ENCODE measurements at places on chromosomes 3 and 15.

- DNase-seq = peak; percentile 13
These were observed 385.1 kb downstream of the LPP start for GRCh38 chr3:188539037-188539436.

- peak; percentile 68 for DNase-seq
These were observed 134.7 kb downstream of the P3H2 start for GRCh38 chr3:189985948-189986347.

DNA sequence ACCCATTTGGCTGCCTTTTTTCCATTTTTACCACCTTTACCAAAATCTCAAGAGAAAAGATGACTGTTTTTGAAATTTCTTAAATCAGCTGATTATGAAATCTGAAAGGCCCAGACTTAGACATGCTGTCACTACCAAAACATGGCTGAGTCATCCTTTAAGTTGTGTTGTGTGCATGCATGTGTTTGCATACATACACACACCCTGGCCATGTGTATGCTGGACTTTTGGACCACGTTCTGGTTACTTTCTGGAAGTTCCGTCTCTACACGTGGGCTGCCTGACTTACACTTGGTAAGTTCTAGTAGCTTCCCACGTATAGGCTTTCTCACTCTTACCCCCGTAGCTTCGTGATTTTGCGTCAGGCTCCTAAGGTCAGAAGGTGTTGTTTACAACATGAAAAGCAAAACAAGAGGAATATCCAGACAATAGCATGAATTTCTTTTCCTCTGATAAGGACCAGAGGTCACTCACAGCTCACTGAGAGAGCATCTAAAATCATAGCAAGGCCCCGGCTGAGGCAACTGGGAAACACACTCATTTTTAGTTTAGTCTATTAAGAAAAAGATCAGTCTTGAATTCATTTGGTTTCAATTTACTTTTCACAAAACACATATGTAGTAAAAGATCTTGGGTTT, 62.4 kb downstream of the COL8A1 start:
- DNase-seq = peak; percentile 54

- peak; percentile 74 for DNase-seq
These were observed 556 bp downstream of the CRYBG3 start for GRCh38 chr3:97822359-97822775.

GRCh38 chr15:60017538-60018520, 13.7 kb downstream of the FOXB1 start:
- no peak for DNase-seq
